ENCODE measurements at places on chromosomes 13 and 19.

GRCh38 chr19:44822670-44823372, 13.9 kb downstream of the BCAM start:
- DNase-seq: no peak

DNA sequence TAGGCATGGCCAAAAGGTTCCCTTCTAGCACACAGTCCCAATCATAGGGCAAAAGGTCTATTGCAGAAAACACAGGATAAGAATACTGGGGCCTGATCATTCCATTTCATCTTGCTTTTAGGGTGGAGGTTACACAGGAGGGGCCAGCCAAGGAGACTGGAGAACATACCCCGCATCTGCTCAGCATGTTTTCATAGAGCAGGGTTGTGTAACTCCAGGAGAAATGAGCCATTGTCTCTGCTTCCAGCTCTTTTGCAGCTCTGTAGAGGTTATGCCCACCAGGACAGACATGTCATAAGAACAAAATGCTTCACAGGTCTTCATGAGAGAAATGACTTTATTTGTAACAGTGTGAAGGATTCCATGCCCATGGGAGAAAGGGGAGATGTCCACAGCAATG, 742.8 kb downstream of the DACH1 start:
- no peak for DNase-seq

DNA sequence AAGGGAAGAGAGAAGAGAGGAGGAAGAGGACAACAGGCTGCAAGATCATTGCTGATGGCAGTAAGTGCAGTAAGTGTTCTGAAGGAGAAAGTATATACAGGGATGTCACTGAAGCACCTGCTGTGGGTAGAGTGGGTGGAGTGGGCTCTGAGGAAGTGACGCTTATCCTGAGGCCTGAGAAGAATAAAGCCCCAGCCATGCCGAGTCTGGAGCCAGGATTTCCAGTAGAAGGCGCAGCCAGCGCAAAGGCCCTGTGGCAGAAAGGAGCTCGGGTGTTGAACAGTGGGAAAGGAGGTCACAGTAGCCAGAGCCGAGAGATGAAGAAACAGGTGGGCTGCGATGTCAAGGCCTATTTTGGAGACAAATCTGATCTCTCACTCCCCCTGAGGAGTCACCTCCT, 31.8 kb upstream of the ADGRE5 start:
- DNase-seq: no peak

GRCh38 chr19:5585461-5586299, 17.9 kb upstream of the TINCR start:
- no peak for DNase-seq

- DNase-seq: no peak
These were observed 1.3 kb downstream of the LRG1 start for GRCh38 chr19:4538601-4538954.

DNA sequence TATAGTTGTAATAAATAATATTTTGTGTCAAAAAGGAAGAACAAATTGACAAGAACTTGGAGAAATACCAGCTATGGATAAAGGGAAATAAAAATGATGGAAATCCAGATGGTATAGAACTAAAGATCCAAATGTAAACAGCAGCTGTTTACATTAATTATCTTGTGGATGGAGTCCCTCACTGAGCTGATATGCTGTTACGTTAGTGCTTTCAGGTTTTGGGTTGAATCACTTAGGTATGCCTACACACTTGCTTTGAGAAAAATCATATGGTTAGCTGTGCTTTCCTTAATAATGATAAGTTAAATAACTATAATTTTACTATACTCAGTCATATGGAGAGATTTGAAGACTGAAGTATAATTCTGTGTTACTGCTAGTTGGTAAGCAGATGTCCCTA, 27.7 kb downstream of the WASF3 start:
- DNase-seq: no peak

DNA sequence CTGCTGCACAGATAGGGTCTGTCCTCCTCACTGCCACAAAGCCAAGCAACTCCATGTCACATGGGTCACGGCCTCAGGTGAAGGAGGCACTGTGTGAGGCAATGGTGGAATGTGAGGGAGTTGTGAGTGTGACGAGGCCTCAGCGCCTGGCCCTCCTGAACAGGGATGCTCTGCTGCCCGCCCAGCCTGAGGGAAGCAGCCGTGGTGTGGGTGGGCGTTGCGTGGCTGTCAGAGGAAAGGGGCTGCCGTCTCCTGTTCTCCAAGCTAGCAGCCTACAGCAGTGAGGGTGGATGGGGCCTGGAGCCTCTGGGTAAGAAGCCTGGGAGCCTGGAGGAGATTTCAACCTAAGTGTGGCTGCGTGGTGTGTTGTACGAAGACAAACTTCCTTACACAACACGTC, 125.0 kb downstream of the COL4A1 start:
- DNase-seq: no peak

DNA sequence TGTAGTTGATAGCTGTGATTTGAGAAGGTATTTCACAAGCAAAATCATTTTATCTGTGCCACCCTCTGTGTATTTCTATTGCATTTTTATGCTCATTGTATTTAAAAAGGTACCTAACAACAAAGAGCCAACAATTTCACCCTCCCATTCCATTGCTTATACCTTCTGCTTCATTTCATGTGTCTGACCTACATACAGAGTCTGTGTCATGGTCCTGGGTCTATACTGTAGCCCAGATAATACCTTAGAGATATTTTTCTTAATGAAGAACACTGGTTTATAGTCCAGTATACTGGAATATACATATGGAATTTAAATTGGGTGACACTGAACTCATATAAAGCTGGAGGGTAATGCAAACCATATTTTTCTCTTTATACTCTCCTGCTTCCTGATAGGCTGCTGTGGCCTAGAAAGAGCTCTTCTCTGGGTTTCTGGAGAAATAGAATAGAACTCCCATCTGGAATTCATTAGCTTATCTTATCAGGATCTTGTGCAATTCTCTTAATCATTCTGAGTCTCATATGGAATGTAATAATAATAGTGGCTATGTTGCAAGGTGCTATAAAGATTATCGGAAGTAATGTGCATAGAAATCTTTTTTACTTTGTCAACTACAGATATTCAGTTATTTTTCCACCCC, 31.8 kb upstream of the SPART start:
- DNase-seq: no peak

DNA sequence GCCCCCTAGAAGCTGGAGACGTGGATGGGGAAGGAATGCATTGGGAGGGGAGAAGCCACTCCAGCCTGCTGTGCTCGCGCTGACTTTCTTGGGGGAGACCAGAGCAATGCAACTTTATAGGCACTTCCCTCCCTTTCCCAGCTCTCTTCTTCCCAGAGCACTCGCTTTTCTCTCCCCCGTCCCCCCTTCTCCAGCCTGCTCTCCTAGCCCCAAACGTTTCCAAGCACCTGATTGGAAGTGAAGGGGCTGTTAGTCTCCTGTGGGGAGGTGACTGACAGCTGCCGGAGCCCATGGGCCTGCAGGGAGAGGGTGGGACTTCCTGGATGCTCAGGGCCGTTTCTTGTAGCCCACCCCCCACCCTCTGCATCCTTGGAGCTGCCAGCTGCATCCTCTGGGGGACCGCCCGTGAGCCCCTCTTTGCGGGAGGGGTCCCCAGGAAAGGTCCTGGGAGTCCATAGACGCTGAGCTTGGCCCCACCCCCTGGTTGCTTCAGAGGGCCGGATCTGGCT, 2.5 kb downstream of the HDGFL2 start:
- no peak for DNase-seq

DNA sequence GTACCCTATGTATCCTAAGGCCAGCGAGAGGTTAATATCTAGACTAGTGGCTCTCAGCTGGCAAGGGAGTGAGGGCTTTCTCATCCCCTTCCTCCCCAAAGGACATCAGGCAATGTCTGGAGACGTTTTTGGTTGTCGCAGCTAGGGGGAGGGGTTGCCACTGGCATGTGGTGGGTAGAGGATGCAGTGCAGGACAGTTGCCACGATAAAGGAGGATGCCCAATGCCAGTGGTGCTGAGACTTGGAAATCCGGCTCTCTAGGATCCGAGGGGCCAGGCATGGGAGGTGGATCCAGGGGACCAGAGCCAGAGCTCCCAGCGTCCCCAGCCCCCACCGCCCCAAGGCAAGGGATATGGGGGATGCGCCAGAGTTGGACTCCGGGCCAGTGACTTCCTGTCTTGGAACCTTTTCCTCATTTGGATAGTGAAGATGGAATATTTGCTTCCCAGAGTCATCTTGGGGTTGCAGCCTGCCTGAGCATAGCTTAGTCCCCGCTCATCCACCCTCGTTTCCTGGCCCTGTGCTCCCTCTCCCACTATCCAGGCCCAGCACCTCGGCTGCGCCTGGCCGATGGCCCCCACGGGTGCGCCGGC, 4.9 kb downstream of the SSC5D start:
- no peak for DNase-seq

DNA sequence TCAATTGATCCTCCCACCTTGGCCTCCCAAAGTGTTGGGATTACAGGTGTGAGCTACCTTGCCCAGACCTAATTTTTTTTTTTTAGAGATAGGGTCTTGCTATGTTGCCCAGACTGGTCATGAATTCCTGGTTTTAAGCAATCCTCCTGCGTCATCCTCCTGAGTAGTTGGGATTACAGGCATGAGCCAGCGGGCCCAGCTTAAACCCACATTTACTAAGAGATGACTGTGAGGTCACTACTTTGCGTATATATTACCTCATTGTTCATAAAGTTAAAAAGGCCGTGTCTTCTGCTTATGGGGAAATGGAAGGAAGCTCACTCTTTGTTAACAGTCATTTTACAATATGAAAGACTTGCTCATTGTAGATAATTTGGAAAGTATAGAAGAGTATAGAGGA, 39.6 kb upstream of the C1QTNF9 start:
- no peak for DNase-seq

DNA sequence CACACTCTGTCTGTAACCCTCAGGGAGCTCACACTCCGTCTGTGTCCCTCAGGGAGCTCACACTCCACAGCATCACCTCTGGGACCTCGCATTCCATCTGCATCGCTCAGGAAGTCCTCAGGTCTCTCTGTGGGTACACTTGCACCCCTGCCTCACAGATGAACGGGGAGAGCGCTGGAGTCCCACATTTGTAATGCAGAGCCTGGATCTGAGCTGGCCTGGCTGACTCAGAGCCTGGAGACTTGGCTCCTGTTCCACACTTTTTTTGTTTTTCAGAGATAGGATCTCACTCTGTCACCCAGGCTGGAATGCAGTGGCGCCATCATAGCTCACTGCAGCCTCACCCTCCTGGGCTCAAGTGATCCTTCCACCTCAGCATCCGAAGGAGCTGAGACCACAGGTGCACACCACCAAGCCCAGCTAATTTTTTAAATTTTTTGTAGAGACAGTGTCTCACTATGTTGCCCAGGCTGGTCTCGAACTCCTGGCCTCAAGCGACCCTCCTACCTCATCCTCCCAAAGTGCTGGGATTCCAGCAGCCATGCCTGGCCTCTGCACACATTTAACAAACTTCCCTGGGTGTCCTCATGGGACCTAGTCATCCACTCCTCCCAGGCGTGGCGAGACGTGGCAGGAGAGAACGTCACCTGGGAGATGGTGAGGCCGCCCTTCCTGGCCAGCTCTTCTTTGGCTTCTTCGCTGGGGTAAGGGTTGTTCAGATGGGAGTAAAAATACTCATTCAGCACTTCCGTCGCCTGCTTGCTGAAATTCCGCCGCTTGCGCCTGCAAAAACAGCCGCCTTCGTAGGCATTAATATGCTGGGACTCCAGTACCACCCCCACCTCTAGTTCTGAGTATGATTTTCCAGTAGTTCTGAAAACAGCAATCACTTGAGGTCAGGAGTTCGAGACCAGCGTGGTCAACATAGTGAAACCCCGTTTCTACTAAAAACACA, 31.0 kb downstream of the CILP2 start:
- DNase-seq: no peak

DNA sequence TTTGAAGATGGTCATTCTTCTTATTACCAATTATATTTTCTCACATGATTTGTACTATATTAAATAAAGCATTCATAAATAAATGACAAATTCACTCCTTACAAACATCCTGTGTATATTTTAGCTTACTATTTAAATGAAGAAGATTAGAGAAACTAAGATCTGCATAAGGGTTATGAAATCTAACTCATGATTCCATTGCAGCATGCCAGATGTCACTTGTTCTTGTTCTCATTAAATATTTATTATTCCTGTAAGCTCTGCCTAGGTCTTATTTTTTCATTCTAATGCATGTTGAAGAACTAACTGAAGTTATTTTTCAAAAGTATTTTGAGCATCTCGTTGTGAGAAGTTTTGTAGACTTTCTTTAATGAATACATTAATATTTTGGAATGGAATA, 18.3 kb downstream of the NUP58 start:
- no peak for DNase-seq

GRCh38 chr19:7482584-7483439, 6.0 kb downstream of the PEX11G start:
- DNase-seq: no peak

DNA sequence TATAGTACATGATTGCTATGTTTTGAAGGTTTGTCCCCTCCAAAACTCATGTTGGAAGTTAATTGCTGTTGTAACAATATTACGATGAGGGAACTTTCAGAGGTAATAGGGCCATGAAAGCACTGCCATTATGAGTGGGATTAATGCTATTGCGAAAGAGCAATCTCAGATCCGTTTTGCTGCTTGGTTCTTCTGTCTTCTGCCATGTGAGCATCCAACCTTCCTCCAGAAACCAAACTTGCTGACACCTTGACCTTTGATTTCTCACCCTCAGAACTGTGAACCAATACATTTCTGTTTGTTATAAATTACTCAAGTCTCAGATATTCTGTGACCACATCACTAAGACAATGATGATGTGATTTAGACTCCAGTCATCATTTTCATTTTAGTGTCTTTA, 2590.9 kb downstream of the PCDH9 start:
- DNase-seq: no peak

DNA sequence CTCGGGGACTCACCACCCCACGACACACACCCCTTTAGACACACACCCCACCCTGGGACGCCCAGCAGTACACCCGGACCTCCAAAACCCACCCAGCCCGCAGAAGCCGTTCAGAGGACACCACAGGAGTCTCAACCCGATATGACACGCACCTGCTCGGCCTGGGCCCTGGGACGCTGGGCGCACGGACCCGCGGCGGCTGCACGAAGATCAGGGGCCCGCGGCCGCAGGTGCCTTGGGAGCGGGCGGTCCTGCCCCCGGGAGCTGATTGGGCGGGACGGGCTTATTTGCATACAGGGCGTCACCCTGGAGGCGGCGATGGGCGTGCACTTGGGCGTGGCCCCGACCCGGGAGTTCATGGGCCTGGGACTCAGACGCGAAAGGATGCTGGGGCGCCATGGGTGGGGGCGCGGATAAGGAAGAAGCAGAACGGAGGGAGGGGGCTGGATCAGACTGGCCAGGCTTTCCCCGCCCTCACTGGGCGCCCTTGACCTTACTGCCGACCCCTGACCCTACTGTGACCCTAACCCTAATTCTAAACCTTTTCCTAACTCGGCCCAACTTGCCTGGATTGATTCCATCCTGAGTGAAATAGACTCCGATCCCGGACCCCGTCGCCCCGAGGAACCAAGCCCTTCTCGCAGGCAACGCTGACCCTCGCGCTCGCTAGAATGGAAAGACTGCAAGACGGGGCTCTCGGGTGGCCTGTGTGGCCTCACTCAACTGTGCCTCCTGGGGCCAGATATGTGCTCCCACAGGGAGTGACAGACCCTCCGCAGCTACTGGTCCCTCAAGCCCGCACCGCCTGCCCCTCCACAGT, at the start of gene MEF2B:
Gene MEF2B (minus strand): TSS at position 211 of the 820 bp plus-strand sequence. CDS start 19,528 bp downstream, outside the sequence.
- DNase-seq: peak; percentile 45

Data from esophagus squamous epithelium (tissue), 5 donors.